ENCODE measurements at places on chromosomes 1 and 21. TPM values are rescaled to one million over a fixed set of nuclear protein-coding genes. Genes with fewer than 3 reads are reported as not detected.

MORN1 gene
- 1.9 TPM for total RNA-seq

DNA sequence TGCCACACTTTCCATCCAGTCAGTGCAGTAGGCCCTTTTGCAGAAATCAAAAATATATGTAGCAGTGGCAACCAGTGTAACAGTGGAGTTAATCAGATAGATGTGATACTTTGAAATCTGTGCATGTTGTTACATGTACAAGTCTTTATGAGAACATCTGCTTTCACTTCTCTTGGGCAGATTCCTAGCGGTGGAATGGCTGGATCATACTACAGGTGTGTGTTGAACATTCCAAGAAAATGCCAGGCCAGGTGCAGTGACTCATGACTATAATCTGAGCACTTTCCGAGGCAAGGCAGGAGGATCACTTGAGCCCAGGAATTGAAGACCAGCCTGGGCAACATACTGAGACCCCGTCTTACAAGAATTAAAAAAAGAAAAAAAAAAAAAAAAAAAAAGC is 55.3 kb downstream of the GNB1 start:
- H3K27me3 ChIP-seq: no peaks in the 10 kb centered on the region
- H3K36me3 ChIP-seq: peaks cover 6% of the 10 kb centered on the region
- peaks cover 14% of the 10 kb centered on the region for H3K4me1 ChIP-seq
- no peak overlapping the region for H3K4me3 ChIP-seq

- H3K36me3 ChIP-seq: peaks cover 16% of the 10 kb centered on the region
- no peak overlapping the region for H3K27ac ChIP-seq
- H3K4me1 ChIP-seq: no peaks in the 10 kb centered on the region
- H3K4me3 ChIP-seq: no peak overlapping the region
- no peak for DNase-seq
- H3K27me3 ChIP-seq: no peaks in the 10 kb centered on the region
These were observed 126.1 kb downstream of the DISP1 start for GRCh38 chr1:222940906-222941305.

DNA sequence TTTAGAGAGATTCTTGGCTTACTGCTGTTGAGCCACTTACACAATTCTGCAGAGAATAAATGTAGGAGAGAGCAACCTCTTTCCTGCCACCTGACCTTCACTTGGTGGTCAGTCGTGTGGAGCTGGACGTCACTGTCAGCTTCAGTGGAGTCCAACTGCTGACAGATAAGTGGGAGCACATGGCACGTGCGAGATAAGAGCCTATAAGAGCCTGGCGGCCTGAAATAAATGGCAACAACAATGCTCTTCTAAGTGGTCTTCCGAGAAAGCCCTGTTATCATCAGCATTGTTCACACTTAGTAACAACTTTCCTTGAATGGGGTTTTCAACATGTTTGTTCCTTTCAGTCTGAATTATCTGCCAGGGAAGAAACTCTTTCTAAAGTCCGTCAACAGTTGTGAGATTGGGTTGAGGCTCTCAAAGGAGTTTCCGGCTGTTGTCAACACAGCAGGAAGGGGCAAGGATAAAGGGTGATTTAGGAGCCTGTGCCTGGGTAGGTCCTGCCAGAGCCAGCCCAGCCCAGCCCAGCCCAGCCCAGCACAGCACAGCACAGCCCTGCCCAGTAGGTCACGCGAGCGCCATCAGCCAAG is 57.2 kb upstream of the RUNX1 start:
- no peak for DNase-seq
- no peak overlapping the region for H3K27ac ChIP-seq
- no peak overlapping the region for H3K4me3 ChIP-seq

DNA sequence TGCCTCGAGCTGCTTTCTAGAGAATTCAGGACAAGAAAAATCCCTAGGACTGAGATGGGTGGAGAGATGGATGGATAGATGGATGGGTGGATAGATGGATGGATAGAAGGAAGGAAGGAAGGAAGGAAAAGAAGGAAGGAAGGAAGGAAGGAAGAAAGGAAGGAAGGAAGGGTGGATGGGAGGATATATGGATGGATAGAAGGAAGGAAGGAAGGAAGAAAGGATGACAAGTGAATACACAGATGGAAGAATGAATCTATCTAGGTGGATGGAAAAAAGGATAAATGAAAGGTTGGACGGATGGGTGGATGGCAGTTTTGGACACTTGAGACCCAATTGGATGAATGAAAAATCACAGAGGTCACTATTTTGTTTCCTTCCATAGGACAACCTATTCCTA is 120.4 kb upstream of the KAZN start:
- no peak overlapping the region for H3K4me3 ChIP-seq
- no peaks in the 10 kb centered on the region for H3K4me1 ChIP-seq
- no peaks in the 10 kb centered on the region for H3K27me3 ChIP-seq
- H3K27ac ChIP-seq: no peak overlapping the region
- no peaks in the 10 kb centered on the region for H3K36me3 ChIP-seq

- H3K4me3 ChIP-seq: no peak overlapping the region
- H3K36me3 ChIP-seq: no peaks in the 10 kb centered on the region
- H3K27me3 ChIP-seq: no peaks in the 10 kb centered on the region
- H3K4me1 ChIP-seq: peaks cover 16% of the 10 kb centered on the region
- DNase-seq: no peak
- H3K27ac ChIP-seq: no peak overlapping the region
These were observed 70.4 kb upstream of the SSBP3 start for GRCh38 chr1:54476530-54477109.

Data from gastrocnemius medialis (tissue), 4 donors.